ENCODE measurements at places on chromosomes 4 and X.

DNA sequence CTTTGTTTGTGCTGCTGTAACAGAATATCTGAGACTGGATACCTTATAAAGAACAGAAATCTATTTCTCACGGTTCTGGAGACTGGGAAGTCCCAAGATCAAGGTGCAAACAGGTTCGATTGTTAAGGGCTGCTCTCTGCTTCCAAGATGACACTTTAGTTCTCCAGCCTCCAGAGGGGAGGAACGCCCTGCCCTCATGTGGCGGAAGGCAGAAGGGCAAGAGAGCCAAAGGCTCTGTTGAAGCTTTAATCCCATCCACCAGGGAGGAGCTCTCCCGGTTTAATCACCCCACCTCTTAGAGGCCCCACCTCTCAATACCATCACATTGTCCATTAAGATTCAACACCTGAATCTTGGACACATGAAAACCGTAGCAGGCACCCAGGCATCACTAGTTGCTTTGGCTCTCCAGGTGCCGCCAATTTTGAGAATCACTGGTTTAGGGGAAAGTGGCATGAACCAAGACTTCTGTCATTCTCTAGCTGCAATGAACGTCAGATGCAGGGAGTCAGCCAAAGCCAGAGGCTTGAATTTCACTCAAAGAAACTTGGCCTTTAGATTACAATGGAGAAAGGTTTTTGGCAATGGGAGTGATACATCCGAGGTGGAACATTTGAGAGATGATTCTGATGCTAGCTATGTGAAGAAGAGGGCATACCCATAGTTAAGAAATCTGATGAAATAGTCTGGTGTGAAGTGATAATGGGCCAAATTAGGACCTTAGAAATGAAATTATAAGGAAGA is 15.7 kb downstream of the FHL1 start:
- no peak for DNase-seq

GRCh38 chrX:122363112-122363795 is 820.8 kb upstream of the GRIA3 start:
- DNase-seq, result no peak

- DNase-seq, result no peak
Measured at GRCh38 chr4:41658163-41658562, 90.4 kb downstream of the PHOX2B start.

GRCh38 chr4:22596409-22596808 is 80.5 kb upstream of the ADGRA3 start:
- DNase-seq, result no peak

DNA sequence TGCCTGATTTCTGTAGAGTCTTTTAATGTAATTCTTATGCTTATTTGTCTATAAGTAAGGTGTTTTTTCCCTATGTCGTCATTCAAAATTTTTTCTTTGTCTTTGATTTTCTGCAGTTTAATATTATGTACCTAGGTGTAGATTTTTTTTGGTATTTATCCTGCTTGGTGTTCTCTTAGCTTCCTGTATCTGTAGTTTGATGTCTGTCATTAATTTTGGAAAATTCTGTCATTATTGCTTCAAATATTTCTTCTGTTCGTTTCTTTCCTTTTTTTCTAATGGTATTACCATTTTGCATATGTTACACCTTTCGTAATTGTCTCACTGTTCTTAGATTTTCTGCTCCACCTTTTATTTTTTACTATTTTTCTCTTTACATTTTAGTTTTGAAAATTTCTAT is 672.5 kb upstream of the KLHL4 start:
- no peak for DNase-seq

DNA sequence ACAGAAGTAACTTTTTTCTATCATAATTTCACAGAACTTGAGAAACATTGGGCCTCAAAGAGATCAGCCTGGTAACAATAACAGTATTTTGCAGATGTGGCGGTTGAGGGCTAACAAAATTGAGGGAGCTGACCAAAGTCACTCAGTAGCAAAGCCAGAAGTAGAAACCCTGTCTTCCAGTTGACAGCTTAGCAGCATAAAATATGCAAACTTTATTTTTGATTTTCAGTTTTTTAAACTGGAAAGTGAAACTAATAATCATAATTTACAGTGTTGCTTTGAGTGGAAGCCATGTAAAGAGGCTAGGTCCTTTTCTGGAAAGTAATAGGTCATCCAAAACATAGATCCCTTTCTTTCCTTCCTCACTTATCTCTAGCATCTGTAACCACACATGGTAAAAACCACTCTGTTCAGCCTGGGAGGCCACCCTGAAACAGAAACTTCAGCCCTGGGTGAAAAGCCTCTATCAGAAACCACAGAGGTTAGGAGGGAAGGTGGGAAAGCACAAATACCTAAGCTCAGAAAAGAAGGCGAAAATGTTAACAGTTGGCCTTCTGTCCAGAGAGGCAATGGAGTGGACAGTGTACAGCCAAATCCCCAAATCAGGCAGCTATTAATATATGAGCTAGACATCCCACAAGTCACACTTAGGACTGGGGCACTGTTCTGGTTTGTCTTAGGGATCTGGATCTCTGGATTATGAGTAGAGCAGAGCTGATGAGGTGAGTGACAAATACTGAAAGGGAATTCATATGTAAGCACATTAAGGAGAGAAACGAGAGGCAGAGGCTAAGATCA is 61.1 kb upstream of the ARSJ start:
- DNase-seq, result no peak

- DNase-seq, result no peak
Measured at GRCh38 chrX:55638933-55639332, 15.7 kb downstream of the FOXR2 start.

GRCh38 chr4:155818639-155819038 is 47.4 kb downstream of the ASIC5 start:
- no peak for DNase-seq

GRCh38 chr4:63430105-63430504 is 979.1 kb downstream of the TECRL start:
- DNase-seq, result no peak

- peak; percentile 5 for DNase-seq
Measured at GRCh38 chr4:105433421-105433820, 40.4 kb downstream of the PPA2 start.

DNA sequence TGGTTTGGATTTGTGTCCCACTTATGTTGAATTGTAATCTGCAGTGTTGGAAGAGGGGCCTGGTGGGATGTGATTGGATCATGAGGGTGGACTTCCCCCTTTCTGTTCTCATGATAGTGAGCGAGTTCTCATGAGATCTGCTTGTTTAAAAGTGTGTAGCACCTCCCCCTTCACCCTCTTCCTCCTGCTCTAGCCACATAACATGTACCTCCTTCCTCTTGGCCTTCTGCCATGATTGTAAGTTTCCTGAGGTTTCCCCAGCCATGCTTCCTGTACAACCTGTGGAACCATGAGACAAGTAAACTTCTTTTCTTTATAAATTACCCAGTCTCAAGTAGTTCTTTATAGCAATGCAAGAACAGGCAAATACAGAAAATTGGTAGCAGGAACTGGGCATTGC is 138.7 kb downstream of the INPP4B start:
- no peak for DNase-seq

- DNase-seq, result no peak
Measured at GRCh38 chr4:141905751-141906150, 269.4 kb downstream of the IL15 start.

DNA sequence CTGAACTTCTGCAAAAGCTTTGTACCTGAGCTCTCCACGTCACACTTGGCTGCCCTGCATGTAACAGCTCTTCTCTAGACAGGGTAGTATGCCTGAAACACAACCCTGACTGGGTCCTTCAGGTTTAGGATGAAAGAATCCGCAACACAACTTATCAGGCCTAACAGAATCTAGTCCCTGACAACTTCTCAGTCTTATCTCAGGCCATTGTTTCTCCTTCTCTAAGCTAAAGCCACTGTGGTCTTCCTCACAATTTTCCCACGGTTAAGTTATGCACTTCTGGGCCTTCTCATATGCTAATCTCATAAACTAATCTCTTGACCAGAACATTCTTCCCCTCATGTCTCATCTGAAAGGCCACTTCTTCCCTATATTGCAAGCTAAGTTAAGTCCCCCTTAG is 10.8 kb upstream of the TMPRSS11B start:
- DNase-seq, result no peak

DNA sequence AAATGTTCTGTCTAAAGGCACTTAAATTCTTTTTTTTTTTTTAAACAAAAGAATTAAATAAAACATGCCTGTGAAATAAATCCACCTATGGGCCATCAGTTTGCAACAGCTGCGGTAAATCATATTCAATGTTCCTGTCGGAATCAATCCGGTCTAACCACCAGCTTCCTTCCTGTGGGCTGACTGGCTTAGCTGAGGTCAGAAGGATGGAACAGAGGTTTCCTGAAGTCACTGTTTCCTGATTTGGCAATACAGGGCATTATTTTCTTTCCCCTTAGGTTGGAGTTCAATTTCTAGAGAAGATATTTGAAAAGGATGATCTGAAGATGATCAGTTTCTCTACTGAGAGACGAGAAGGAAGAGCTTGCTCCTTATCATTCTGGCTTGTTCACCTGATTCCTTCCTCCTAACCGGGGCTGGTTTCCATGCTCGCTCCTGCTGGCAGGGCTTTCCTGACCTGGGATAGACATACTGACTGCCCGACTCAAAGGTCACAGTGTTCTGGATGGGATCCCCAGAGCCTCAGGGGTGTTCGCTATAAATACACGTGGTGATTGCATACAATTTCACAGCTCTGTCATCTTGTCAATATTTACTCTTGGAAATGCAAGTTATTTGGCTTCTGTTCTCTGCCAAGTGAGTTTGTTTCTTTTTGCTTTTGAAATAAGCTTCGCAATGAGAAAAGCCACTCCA is 21.7 kb downstream of the PDLIM3 start:
- DNase-seq, result no peak

GRCh38 chrX:9144701-9145241 is 110.8 kb upstream of the FAM9B start:
- DNase-seq, result no peak
